Stimulated activated CD8-positive, alpha-beta memory T cell treated with anti-CD3 and anti-CD28 coated beads, Interleukin-2, amount 100 ng/mL, for 1 hour (primary cell): ENCODE measurements at places on chromosomes 13 and 19.

GRCh38 chr19:2252055-2252796 is 3.1 kb downstream of the AMH start:
- DNase-seq = no peak

DNA sequence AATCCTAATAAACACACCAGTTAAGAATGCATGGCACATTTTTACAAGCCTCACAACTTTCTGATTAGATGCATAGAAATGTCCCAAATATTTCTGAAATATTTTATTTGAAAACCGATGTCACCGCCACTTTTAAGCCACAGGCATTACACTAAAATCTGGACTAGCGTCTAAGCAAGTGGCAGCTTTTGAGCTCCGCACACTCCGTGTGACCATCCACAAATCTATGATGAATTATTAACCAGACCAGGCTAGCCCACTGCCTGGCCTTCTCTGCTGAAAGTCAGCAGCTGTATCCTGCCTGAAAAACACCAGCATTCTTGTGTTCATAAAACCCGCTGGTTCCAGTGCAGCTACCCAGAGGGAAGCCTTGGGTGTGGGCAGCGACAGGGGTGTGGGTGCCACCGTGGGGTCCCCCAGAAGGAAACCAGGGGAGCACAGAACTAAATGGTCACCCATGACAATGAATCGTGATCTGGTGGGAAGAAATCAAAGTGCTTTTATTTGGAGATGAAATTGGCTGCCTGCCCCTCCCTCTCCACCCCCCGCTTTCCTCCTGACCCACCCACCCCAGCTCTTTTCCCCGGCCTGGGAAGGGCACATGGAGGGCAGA is 13.8 kb downstream of the RASA3 start:
- DNase-seq = no peak

GRCh38 chr13:65268009-65268408 is 1962.1 kb downstream of the PCDH9 start:
- DNase-seq = no peak

GRCh38 chr19:41705393-41706174 is 2.8 kb upstream of the CEACAM5 start:
- DNase-seq = no peak

DNA sequence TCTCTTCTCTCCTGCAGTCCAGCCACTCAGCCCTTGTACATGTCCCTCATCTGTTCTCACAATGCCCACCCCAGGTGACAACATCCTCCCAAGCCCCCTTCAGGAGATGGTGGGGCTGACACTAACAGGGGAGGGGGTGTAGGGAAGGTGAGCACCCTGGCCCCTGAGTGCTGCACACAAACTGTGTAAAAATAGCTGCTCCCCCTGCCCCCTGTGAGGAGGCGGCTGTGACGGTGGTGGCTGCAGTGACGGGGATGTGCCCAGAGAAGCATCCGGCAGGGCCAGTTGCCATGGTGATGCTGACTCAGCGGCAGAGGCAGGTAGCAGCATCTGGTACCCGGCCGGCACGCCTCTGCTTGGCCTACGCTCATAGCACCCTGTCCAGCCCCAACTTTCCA is 13.0 kb upstream of the JUND start:
- peak; percentile 84 for DNase-seq

DNA sequence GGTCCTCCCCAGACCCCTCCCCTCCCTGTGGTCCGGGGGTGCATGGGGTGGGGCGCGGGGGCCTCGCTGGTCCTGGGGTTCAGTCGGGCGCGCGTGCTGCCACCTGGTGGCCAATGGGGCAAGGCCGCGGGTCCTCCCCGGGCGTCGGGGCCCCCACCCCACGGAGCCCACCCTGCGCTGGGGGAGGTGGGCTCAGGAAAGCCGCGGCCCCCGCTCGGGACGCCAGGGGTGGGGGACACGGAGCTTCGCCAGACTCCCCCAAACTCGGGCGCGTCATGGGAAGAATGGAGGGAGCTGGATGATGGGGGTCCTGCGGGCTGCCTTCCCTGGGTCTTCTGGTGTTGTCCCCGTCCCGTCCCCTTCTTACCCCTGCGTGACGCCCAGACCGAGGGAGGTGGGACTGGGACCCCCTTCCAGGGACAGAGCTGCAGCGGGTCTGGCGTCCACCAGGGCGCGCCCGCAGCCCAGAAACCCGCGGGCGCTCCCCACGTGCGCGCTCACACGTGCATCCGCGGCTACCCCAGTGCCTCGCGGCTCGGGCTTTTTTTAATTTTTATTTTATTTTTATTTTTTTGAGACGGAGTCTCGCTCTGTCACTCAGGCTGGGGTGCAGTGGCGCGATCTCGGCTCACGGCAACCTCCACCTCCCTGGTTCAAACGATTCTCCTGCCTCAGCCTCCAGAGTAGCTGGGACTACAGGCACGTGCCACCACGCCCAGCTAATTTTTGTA is 19.8 kb upstream of the TCF3 start:
- DNase-seq = peak; percentile 42

DNA sequence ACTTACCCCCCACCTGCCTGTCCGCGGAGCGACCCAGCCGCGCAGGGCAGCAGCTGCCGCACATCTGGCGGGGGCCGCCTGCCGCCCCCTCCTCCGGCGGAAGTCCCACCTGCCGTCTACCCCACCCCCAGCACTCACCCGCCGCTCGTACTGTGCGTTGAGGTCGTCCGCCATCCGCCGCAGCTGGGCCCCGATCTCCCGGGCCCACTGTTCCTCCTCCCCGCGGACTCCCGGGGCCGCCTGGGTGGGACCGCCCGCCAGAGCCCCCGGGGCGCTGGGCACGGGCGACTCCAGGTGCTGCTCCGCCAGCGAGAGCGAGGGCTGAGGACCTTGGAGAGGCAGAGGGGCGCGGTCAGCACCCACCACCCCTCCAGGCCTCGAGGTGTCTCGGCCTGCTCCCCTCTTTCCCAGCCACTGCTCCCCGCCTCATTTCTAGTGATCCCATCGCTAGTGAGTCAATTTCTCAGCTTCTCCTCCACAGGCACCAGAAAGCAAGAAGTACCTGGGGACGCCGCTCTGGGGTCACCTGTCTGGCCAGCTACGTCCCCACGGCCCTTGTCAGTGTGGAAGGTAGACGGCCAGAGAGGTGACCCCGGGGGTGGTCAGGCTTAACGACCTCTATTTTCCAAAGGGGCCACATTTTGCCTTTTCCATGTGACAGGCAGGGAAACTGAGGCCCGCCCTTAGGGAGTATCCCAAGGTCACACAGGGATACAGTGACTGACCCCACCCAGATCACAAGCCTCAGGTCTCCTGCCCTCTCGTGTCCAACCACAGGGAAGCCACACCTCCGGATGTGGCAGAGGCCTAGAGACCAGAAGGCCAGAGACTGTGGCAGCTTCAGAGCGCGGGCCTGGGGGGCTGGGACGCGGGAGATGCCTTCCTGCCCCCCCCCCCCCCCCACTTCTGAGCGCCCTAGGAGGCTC is 4.3 kb downstream of the BBC3 start:
- DNase-seq = no peak

DNA sequence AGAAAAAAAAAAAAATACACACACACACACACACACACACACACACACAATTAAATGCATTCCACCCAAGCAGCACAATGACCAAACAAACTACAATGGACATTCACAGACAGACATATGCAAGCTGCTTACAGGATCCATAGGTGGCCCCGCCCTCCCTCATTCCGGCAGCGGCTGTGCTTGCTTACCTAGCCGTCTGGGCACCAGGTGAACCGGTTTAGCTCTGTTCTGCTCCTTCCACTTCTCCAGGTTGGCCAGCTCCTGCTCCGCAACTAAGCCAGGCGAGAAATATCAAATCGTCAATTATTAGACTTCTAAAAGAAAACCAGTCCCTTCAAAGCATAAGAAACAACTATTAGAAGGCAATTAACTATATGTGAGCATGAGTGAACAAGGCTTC is 23.1 kb downstream of the EPSTI1 start:
- no peak for DNase-seq

DNA sequence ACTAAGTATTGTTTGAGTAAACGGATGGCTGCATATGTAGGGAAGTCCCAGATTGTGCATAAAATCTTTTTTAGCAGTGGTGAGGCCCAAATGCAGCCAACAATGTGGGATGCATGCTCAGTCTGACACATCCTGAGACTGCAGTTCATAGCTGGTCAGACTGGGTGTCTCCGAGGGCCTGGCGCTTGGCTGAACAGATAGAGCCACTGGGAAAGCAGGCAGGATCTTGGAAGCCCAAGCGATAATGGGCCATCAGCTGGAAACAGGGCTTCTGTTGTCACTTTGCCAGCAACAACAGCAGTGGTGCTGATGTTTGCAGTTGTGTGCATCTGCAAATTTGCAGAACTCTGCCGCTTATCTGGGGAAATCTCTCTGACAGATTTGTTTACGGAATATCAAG is 36.1 kb downstream of the MTUS2 start:
- DNase-seq = no peak

DNA sequence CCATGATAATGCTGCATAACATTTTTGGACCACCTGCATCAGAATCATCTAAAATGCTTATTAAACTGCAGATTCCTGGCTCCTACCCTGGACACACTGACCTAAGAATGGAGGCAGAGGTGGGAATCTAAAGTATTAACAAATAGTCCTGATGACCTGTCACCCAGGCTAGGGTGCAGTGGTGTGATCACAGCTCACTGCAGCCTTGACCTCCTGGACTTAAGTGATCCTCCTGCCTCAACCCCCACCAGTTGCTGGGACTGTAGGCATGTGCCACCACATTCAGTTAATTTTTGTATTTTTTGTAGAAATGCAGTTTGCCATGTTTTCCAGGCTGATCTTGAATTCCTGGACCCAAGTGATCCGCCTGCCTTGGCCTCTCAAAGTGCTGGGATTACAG is 43.3 kb downstream of the LMO7 start:
- no peak for DNase-seq

DNA sequence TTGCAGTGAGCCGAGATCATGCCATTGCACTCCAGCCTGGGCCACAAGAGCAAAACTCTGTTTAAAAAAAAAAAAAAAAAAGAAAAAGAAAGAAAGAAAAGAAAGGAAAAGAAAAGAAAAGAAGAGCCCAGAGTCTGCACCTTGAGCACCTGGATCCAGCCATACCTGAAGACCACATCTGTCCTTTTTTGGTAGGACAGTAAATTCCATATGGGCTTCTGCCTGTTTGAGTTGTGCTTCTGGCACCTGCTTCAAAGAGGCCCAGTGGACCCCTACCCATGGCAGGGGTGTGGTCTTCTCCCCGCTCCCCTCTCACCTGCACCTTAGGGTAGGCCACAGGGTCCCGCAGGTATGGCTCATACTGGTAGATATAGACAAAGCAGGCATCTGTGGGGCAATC is 5.8 kb downstream of the TM6SF2 start:
- DNase-seq = no peak

- no peak for DNase-seq
Measured at GRCh38 chr13:76131551-76131950, 495.4 kb downstream of the LMO7 start.

- DNase-seq = no peak
Measured at GRCh38 chr13:29936051-29936813, 85.8 kb upstream of the UBL3 start.

DNA sequence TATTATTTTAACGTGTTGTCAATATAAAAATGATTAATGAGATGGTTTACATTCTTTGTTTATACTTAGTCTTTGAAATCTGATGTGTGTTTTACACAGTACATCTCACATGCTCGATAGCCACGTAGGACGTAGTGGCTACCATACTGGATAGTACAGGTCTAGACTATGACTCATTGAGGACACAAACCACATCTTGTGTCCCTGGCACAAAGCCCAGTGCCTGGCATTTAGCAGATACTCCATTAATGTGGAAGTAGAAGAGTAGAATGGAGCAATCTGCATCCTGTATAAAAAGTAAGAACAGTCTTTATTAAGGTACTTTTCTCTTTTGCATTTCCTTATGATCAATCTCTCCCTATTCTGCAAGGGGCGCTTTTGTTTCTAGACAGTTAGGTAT is 49.0 kb upstream of the FRY start:
- DNase-seq = no peak

DNA sequence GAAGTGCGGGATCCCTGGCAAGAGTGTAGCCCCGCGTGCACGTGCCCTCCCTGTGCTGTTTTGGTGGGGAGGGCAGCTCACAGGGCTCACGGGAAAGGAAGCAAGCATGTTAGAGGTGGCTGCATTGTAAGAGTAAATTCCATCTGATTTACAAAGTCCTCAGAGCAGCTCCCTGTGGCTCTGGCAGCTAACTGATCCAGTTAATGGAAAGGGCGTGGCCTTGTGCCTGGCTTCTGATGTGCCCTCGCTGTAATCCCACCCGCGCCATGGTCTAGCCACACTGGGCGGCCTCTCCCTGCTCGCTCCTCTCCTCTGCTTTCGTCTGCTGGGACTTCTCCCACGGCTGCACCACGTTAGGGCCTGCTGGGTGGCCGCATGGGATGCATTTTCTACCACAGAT is 258.5 kb downstream of the FGF9 start:
- DNase-seq = no peak

DNA sequence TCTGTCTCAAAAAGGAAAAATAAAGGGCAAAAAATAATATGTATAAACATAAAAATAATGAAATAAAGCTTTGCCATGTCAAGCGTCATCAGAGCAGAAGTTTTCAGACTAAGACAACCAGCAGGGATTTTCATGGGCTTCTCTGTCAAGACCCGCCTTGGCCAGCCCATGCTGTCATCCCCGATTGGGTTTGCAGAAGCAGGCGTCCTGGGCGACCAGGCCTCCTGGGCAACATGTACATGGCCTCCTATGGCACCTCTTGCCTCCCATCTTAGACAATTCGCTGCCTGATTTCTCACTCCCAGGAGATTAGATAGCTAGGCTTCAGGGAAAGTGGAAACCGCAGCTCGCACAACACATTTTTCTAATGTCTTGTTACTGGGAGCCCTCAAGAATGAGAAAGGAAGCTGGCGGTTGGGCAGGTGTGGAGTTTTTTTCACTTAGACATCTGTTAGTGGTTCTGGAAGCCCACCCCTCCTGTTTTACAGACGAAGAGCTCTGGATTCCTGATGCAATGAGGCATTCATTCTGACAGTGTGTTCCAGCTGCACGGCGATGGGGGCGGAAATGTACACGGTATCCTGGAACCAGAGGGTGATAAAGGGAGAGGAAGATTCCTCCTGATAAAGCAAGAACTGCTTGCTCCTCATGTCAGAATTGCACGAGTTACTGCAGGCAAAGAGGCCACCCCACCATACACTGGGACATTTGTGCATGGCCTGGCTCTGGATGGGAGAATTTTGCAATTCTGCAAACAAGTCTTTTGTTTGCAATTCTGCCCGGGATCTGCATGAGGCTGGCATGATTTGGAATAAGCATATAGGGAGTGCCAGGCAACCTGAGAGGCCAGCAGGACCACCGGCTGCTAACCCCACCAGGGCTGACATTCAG is 47.4 kb upstream of the KATNAL1 start:
- DNase-seq = no peak

GRCh38 chr19:13998426-13998825 is 7.7 kb downstream of the RFX1 start:
- DNase-seq = no peak
